ENCODE measurements at places on chromosomes 16 and 17.

- DNase-seq: peak; percentile 27
Measured at GRCh38 chr17:42274812-42275526, 1.2 kb downstream of the STAT5B start.

- no peak for DNase-seq
Measured at GRCh38 chr17:8221663-8222379, 11.4 kb upstream of the AURKB start.

DNA sequence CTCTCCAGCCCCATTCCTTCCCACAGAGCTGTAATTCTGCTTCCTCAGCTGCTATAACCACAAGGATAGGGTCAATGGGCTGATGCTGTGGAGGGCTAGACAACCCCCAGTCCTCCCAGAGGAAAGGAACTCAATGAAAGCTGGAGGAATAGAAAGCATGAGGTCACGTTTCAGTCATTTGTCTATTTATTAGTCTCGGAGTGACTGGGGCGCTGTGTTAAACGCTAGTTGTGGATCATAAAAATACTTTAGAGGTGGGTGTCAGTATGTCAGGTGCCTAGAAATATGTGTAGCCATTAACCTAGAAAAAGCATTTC lies 787 bp upstream of the CCL3L1 start:
- DNase-seq: no peak

DNA sequence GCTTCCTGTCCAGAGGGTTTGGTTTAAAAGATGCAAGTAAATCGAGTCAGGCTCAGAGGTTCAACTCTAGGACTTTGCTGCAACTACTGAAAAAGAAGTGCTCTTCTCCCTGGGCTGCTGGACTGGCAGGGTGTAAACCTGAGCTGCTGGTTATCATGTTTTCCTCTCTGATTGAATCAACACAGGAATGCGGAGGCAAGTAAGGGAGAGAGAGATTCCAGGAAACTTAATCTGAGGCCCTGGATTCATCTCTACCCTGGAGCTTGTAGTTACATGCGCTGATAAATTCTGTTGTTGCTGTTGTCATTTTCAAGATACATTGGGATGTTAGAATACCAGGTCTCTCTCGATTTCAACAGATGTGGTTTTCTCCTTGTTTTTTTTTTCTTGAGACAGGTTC lies 8.2 kb upstream of the HS3ST3A1 start:
- no peak for DNase-seq

DNA sequence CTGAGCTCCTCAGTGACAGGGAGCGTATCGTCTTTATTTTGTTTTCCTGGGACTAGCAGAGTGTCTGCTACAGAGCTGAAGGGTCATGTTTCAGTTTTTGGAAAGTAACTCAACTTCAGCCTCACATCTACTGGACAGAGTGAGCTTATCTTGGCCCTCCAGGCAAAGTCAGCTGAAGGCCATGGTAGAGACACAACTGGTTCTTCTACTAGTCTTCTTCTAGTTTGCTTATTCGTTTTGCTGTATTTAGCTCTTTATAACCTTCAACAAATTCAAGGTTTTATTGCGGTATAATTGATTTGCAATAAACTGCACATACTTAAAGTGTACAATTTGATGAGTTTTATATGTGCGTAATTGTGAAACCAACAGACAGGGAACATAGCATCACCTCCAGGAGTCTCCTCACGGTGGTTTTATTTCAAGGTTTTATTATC lies 6.1 kb upstream of the PRKCA start:
- DNase-seq: peak; percentile 23

GRCh38 chr17:61863801-61864126 lies 436 bp upstream of the BRIP1 start:
- no peak for DNase-seq

DNA sequence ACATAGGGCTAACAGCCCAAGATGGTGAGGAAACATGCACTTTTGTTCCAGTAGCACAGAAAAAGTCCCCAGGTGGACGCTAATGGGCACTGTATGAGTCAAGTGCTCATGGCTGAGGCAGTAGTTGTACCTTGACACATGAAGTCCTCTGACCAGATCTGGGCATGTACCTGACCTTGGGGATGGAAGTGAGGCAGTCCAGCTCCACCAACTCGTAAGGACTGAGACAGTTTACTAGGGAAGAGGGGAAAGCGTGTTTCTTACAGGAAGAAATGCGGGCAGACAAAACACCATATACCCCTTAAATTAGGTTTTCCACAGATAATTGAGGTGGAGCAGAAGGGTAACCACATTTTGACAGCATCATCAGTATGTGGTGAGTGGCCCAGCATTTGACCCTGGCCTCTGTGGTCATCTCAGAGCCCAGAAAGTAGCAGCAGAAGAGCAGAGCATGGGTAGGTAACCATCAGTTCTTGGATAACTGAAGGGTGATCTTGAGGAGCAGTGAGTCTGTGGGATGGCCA lies 32.4 kb upstream of the METTL9 start:
- no peak for DNase-seq

DNA sequence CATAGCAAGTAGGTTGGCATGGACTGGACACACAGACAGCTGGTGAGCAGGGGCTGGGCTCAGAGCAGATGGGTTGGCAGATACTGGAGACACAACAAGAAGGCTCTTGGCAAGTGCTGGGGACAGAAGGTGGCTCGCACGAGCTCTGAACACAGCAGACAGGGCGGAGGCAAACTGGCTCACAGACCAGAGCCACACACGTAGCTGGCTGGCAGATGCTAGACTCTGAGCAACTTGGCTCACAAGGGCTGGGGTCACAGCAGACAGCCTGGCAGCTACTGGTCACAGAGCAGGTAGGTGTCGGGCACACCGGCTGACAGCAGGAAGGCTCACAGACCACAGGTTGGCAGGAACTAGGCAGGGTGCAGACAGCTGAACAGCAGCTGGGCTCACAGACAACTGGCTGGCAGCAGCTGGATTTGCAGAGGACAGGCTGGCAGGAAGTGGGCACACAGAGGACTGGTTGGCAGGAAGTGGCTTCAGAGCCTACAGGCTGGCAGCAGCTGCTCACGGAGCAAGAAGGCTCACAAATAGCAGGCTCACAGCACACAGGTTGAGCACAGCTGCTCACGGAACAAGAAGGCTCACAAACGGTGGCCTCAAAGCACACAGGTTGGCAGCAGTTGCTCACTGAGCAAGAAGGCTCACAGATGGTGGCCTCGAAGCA lies 725 bp downstream of the KRTAP16-1 start:
- no peak for DNase-seq

DNA sequence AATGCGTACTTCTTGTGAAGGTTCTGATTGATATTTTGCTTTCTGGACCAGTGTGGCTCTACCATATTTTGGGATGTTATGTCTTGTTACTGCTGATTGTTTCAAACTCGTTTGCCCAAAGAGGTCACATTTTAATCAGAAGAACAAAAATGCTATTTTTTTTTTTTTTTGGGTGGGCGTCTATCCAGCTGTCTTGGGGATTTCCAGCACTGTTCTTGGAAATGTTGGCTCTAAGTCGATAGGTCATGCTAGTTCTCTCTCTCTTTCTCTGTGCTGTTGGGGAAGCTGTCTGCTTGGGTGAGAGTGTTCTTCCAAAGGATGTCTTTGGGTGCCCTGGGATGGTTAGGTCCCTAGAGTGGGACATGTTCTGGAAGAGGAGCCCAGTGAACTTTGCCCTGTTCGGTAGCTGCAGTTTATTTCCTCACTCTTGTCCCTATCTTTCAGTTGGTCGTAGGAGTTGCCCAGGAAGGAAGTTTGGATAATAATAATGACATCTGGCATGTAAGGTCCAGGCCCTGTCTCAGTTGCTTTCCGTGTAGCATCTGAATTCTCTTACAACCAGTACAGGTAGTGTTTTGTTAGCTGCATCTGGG lies 2.9 kb downstream of the IRF8 start:
- no peak for DNase-seq

GRCh38 chr16:14109077-14109775 lies 38.1 kb downstream of the MRTFB start:
- DNase-seq: no peak

DNA sequence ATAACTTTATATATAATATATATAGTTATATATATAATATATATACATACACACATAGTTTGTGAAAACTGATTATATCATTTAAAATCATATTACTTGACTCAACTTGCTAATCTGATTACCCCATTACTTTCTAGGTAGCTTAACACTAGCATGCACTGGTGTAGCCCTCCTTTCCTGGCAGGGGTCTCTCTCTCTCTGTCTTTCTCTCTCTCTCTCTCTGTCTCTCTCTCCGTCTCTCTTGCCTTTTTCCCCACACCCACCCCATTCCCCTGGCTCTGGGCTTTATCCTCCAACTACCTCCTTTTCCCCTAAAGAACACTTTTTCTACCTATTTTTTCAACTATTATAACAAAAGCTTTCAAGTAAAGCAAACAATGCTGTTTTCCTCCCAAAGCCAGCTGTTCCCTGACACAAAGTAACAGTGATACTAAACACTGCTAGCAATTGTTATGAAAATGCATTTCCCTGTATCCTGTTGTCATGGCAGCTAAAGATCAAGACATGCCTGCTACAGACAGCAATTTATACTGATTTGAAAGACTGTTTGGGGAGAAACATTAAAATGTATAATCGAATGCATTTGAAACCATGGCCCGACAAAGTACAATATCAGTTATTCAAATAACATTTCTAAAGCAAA lies 89.4 kb downstream of the CHD9NB start:
- no peak for DNase-seq

DNA sequence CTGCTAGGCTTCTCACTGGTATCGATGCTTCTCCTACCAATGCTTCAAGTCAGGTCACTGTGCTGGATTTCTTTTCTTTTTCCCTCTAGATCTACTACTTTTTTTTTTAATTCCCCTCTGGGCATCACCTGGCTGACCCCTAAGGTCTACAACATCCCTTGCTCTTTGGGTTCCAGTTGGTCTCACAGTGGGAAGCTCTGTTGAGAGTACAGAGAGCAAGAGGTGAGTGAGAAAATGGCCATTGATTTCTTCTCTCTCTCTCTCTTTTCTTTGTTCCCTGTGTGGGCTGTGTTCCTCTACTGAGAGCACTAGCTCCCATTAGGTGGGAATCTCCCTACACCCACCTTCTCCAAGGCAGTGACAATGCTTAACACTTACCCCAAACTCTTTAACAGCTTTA lies 413.4 kb downstream of the KCNJ2 start:
- no peak for DNase-seq

DNA sequence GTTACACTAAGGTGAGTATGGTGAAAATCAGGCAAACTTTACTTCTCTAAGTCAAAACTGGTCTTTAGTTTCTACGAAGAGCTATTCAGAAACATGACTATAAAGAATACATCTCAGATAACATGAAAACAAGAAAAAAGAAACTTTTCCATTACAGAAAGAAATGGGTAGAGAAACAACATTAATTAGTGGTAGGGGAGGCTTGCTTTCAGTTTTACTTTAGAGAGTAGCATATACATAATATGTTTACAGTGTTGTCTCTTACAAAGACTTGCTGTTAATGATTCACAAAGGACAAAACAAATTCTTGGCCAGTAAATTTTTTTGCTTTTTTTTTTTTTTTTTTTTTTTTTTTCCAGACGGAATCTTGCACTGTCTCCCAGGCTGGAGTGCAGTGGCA lies 34.2 kb downstream of the CRLF3 start:
- DNase-seq: no peak

DNA sequence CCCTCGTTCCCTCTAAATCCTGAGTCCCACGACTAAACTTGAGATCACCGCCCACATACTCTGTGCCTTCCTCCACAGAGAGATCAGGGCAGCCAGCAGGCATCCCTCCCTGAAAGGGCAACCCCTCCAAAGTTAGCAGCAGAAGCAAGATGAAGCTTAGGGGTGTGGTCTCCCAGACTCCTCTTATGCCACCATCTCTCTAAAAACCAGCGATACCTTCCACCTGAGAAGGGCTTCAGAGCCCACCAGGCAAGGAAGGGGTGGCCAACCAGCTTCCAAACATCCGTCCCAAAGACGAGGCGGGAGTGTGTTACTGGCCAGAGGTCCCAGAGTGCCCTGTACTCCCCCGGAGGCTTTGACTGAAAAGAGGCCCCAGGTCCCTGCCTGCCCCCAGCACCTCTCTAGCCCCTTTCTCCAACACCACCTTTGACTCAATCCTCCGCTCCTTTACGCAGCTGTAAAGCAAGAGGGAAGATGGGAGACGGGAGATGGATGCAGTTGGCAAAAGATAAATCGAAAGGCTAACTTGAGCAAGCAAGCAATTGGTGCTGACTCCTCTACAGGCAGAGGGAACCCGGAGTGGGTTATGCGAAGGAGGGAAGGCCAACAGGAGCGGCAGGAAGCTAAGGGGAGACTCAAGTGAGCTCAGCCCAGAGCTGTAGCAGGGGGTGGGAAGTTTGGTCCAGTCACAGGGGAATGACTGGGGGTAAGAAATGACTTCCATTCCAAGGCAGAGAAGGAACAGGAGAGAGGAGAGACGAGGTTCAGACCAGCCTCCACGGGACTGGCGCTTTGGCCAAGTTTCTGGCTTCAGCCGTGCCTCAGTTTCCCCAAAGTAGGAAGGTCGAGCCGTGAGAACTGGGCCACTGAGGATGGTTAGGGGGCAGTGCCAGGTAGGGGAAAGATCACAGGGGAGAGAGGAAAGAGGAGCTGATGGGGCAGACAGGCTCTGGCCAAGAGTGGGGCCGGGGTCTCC lies 1.0 kb downstream of the ST3GAL2 start:
- DNase-seq: no peak
